Osteocyte (in vitro differentiated cells): ENCODE measurements at places on chromosomes 1 and 21.

- no peak for DNase-seq
These were observed 493.8 kb upstream of the CHRM3 start for GRCh38 chr1:238892612-238893011.

GRCh38 chr1:151825751-151826660 is 5.6 kb downstream of the RORC start:
- no peak for DNase-seq

DNA sequence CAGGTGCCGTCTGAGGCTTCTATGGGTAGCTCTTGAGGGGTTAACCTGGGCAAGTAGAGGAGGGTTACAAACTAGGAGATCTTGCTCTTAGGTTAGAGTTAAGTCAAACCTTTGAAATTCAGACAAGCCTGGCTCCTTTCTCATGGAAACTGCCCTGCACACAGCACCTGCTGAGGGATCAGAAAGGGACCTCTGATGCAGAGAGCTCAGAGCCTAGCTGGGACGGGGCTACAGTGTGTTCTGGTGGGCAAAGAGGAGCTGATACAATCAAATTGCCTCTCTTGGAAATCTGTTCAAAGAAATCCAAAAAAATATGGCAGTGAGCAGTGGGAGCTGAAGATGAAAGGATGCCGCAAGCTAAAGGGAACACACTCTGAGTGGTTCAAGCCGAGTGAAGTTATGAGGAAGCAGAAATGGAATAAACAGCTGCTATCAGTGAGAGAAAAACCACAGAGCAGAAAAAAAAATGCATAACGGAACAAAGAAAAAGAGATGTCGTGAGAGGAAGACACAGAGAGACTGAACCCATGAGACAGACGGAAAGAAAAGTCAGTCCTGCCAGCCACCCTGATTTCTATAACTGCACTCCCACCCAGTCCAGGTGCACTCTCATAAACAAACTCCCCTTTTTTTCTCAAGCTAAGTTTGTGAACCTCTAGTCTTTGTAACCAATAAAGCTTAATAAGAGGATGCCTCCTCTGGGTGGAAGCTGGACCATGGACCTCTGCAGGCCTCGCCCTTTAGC is 26.6 kb downstream of the PAFAH2 start:
- DNase-seq = no peak

- no peak for DNase-seq
These were observed 4.0 kb downstream of the CAPN2 start for GRCh38 chr1:223716302-223716862.

- no peak for DNase-seq
These were observed 25.6 kb downstream of the CCDC190 start for GRCh38 chr1:162835157-162835899.

DNA sequence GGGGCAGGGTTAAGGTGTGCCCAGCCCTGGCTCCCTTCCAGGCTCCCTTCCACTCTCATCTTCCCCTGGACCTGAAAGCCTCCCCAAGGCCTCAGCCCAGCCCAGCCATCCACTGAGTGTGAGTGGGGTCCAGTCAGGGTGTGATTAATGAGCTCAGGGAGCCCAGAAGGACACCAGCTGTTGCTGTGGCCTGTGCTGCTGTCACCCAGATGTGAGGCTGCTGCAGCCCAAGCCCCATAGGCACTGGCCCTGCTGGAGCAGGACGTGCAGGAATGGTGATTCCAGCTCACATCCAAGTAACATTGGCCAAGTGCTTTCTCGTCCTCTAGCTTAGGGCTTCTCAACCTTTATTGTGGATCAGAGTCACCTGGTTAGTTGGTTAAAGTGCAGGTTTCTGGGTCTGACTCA is 77.6 kb downstream of the EPHB2 start:
- no peak for DNase-seq

DNA sequence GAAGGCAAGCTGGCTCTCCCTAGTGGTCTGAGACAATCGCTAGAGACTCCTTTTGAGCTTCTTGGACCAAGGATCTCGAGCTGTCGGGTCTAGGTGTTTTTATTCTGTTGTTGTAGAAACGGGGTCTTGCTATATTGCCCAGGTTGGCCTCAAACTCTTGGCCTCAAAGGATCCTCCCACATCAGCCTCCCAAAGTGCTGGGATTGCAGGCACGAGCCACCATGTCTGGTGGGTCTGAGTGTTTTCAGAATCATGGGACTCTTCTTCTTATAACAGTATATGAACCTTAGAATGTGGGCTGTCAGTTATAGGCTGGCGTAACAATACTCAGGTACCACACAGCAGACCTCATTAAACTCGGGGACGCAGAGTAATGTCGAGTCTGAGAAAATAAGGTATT is 33.1 kb downstream of the DNAJC11 start:
- no peak for DNase-seq

GRCh38 chr1:106875622-106876021 is 180.9 kb upstream of the PRMT6 start:
- DNase-seq = no peak

GRCh38 chr1:155938220-155938627 is 3.2 kb upstream of the RXFP4 start:
- no peak for DNase-seq

DNA sequence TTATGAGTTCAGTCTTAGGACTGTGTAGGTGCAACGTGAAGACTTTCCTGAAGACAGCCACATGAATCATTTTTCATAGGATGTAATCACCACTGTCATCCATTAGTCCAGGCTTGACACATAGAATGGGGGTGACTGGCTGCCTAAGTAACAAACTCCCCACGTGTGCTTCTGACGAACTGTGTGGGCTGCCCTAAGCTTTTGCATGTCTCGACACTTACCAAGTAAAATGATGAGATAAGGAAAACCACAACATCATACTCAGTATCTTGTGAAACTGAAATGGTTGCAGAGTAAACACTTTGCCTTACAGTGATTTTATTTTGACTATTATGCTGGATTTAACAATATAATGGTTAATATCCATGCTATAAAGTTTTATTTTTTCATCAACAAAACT is 19.5 kb downstream of the ERG start:
- DNase-seq = no peak

- no peak for DNase-seq
These were observed 119.7 kb upstream of the WNT4 start for GRCh38 chr1:22262583-22262982.

DNA sequence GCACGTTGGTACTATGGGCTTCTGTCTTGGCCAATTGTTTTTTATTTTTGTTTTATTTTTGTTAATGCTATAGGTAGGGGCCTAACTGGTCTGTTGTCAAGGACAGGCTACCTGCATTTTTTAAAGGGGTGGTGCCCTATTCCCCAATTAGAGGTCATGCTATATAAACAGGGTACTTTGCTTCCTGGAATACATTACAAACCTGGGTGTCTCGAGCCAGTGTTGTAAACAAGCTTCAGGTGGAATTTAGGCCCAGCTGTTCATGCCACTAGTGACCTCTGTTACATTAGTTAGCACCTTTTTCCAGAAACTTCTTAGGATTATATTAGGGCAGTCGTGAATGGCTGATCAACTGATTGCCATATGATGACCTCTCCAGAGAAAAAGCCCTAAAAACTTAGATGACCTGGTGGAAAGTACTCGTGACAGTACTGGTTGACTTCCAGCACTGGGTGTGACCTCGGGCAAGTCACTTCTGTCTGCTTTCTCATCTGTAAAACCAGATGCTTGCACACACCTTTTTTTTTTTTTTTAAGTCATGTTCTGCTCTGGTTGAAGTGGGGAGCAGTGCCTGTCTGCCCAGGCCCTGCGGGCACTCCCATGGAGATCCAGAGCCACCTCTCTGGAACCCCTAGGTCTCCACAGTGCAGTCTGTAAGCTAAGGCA is 46.5 kb downstream of the ELK4 start:
- DNase-seq = no peak

- DNase-seq = no peak
These were observed 1.5 kb downstream of the ATP1A1 start for GRCh38 chr1:116374353-116375147.

DNA sequence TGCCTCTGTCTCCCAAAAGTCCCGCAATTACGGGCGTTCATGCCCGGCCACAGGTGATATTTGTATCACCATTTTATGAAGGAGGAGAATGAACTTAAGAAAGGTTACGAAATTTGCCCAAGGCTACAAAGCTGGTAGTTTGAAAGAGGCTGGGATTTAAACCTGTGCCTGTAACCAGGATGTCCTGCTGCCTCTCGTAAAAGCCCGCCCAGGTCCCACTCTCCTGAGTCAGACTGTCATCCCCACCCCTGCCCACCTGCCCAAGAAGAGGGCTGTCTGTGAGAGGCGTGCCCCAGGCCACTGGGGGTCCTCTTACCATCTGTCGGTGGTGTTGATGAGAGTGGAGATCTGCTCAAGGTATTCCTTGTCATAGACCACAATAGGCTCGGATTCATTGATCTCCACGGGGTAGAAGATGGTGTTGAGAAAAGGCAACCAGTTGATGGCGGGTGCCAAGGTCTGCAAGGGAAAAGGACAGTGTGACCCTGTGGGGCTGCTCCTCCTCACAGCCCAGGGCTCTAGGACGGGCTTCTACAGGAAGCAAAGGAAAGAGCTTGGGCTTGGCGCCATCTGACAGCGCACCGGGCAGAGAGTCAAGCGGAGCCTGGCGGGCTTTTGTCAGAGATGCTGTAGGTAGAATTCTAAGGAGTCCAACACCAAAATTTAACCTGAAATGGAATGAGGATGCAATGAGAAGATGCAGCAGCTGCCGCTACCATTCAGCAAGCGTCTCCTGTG is 43.2 kb downstream of the ECE1 start:
- DNase-seq = no peak

- no peak for DNase-seq
These were observed 245.3 kb downstream of the GPR52 start for GRCh38 chr1:174693085-174693484.

DNA sequence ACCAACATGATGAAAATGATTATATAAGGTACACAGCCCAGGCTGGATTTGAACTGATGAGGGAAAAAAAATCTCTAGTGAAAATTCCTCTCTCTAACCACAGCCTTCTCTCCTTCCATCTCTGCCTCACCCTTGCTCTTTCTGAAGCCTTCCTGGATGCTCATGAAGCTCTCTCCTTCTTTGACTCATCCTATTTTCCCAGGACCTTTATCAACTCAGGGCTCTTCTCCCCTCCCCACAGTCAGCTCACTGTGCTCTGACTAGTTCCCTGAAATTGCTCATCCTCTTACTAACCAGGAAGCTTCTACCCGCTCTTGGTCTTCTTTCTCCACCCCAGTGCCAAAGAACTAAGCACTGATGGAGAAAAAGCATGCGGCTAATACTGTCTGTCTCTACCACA is 46.4 kb upstream of the ERG start:
- DNase-seq = no peak

DNA sequence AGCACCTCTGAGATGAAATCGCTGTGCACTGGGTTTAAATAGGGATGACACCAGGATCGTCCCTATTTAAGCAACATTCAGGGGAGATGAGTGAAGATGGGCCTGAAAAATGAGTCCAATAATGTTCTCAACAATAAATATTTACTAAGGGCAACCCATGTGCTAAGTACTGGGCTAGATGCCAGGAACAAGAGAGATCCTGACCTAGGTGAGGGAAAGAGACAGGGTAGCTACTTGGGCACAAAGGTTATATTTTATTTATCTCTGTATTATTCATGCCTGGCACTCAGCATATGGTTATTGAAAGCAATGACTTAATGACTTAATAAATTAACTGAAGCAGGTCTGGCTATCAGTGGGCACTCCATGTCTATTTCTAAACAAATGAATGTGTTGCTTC is 27.4 kb upstream of the AVPR1B start:
- DNase-seq = no peak

- no peak for DNase-seq
These were observed 52.5 kb upstream of the TINAGL1 start for GRCh38 chr1:31523769-31524168.

DNA sequence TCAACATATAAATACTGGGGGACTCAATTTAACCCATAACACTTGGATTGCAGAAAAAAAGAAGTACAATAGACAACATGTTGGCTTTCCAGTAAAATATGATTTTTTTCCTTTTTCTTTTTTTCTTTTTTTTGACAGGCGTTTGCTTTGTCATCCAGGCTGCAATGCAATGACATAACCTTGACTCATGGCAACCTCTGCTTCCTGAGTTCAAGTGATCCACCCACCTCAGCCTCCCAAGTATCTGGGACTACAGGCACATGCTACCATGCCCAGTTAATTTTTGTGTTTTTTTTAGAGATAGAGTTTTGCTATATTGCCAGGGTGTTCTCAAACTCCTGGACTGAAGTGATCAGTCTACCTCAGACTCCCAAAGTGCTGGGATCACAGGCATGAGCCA is 1512.0 kb upstream of the PRMT6 start:
- DNase-seq = no peak

DNA sequence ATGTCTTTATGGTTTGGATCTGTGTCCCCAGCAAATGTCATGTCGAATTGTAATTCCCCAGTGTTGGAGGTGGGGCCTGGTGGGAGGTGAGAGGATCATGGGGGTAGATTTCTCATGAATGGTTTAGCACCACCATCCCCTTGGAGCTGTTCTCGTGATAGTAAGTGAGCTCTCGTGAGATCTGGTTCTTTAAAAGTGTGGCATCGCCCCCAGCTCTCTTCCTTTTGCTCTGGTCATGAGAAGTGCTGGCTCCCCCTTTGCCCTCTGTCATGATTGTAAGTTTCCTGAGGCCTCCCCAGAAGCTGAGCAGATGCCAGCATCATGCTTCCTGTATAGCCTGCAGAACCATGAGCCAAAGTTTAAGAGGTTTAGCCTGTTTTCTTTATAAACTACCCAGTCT is 11.2 kb upstream of the KCNE2 start:
- no peak for DNase-seq

DNA sequence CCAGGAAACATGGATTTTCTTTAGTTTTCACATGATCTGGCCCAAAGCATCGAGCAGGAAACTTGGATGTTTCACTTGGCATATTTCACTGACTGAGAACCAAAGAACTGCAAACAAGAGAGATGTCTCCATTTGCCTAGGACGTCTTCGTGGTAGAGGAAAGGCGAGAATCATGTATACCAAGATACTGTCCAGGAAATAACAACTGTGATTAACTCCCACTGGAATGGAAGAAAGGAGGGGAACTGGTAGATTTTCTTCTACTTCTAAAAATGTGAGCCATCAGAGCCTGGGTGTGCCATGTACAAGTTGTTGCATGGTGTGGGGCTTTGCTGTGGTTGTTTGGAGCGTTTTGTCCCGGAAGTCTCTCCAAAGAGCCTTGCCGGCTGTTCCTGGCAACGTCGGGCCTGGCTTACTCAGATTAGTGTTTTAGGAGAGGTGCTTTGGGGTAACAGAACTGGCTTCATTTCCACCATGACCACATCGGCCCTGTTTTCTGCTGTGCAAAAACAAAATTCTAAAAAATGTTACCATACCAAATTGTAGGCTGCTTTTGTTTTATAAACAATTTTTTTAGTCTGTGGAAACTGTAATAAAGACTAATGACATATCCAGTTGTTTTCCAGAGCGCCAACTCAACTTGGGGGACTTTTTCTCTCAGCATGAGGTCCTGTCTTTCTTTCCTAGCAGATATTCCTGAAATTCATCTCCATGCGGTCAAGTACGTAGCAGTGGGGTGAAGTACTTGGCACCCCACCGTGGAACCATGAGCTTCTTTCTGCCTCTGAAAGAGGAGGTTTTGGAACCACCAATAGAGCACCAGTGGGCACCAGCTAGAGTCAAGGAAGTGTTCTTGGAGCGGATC is 118.3 kb downstream of the TM2D1 start:
- no peak for DNase-seq
